Upper lobe of right lung (tissue), 1 donor: ENCODE measurements at places on chromosomes 16 and 17. TPM values are rescaled to one million over a fixed set of nuclear protein-coding genes. Genes with fewer than 3 reads are reported as not detected.

DNA sequence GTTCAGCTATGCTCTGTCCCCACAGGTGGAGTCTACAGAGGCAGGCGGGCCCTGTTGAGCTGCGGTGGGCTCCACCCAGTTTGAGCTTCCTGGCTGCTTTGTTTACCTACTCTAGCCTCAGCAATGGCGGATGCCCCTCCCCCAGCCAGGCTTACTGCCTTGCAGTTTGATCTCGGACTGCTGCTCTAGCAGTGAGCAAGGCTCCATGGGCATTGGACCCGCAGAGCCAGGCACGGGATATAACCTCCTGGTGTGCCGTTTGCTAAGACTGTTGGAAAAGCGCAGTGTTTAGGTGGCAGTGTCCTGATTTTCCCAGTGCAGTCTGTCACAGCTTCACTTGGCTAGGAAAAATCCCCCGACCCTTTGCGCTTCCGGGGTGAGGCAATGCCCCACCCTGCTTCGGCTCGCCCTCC is 89.1 kb downstream of the BCAS3 start:
- DNase-seq: no peak

DNA sequence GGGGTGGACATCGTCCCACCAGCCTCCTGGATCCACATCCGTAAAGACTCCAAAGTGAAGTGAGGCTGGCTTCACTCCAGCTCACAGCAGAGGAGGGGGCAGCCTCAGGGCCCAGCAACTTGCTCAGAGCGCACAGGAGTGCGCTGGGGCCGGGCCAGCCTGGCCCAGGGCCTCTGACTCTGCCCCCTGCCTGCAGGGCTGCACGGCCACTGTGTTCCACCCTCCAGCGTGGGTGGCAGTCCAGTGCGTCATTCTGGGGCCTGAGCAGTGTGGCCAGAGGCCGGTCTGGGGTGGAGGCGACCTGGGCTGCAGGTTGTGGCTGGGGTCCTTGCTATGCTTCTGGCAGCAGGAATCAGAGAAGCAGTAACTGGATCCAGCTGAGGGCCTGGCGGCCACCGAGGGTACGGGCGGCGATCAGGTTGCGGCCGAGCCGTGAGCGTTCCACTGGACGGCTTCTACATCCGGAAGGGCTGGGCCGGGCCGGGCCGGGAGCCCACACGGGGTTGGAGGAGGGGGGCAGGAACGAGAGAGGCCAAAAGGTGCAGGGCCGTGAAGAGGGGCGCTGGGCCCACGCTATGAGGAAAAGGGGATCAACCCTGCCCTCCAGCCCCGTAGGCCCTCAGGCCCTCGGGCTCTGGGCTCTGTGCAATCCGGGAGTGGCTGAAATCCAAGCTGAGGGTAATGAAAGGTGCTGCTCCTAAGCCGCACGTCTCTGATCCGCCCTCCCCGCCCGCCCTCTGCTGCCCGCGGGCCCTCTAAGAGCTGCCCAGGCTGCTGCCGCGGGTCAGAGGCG is at the start of gene FSCN2:
FSCN2 (plus strand) TSS at position 787 of the 793 bp plus-strand sequence. CDS start 155 bp downstream, outside the sequence.
- DNase-seq: no peak

GRCh38 chr17:71201639-71202038 is 919.2 kb upstream of the SOX9 start:
- no peak for DNase-seq

DNA sequence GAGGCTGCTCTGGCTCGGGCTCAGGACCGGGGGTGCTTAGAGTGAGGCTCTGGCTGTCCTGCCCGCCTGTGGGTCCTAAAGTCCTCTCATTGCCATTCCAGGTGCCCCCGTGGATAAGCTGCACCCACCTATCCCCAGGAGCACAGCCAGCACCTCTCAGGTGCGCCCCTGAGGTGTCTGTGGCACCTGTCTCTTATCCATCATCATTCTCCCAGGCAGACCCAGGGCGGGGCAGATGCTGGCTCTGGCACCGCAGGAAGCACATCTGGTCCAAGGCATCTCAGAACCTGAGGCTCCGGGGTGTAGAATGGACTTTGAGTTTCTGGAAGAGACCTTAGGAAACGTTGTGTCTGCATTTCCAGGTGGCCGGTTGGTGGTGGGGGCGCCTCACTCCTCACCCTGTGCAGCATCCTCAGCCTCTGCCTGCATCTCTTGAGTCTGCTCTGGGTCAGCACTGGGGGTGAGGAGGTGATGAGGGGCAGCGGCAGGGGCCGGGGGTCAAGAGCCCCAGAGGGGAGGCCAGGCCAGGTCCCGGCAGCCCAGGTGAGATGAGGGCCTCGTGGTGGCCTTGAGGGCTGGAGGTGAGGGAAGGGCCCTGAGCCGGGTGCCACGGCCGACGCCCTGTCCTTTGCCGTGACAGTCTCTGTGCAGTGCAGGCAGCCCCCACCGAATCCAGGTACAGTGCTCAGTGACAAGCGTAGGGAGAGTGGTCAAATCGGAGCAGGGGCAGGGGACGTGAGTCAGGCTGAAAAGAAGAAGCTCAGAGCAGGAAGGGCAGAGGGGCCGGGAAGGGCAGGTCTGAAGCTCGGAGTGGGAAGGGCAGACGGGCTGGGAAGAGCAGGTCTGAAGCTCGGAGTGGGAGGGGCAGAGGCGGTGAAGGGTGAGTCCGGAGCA is 173.5 kb downstream of the NPIPB11 start:
- DNase-seq: peak; percentile 36

Gene FOXC2
- total RNA-seq: 1.1 TPM
